ENCODE measurements at places on chromosomes 6 and 20. TPM values are rescaled to one million over a fixed set of nuclear protein-coding genes. Genes with fewer than 3 reads are reported as not detected.

The HCK gene
- polyA plus RNA-seq = 52.0 TPM

The TTK gene
- 0.50 TPM for polyA plus RNA-seq

The HLA-DQA1 gene
- 377 TPM for polyA plus RNA-seq

The HSPA1L gene
- 1.2 TPM for polyA plus RNA-seq

The ARMC2 gene
- polyA plus RNA-seq = 3.2 TPM

The APOM gene
- 8.5 TPM for polyA plus RNA-seq

The CRISP3 gene
- not detected for polyA plus RNA-seq

The PRR18 gene
- polyA plus RNA-seq = not detected
